ENCODE measurements at places on chromosomes 3 and 15.

DNA sequence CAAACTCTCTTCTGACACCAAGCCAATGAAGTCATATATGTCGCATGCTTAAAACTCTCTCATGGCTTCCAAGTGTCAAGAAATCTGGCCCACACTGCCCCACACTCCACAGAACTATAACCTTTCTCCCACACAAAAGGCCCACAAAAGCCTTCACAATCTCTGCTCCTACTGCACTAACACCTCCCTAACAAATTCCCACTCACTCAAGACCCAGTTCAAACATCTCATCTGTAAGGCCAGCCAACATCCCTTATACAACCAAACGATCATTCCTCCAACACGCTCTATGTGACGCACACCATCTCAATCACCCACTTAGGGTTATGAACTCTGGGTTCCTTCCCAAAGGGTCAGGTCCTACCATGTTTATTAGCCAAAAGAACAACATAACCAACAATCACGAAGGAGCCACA is 13.5 kb downstream of the TBC1D2B start:
- no peak for DNase-seq

- no peak for DNase-seq
Measured at GRCh38 chr15:40342416-40343320, 1.9 kb upstream of the CCDC9B start.

DNA sequence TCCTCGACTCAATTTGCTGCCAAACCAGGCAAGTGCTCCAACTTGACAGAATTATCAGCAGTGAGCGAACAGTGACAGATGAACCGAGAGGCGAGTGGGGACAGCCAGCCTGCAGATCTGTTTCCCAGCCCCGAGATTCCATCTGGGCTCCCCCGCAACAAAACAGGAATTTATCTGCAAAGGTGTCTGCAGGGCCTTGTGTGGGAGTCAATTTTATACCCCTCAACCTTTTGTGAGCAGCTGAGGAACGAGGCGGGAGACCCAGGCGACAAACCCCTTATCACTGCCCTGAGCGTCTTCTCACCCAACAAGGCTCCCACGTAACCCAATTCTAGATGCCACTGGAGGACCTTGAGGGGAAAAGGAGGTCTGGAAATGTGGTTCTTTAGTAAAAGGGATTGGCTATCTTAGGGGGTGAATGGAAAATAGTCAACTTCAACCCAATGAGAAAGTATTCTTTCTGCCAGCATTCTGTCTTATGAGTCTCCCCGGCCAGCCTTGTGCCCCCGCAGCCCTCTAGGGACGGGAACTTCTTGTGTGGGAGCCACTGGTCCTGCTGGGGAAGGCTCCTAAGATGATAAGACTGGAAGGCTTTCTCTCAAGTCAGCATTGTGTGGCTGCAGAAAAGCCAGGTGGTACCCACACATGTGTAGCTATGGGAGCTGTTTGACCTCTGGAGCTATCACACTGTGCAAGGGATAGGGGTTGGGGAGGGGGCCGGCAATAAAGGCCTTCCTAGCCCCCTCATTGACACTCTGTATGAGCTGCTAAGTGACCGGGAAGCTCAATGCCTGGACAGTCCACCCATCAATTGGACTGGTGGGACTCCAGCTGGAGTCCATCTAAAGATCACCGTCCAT is 527.9 kb downstream of the SHQ1 start:
- no peak for DNase-seq

GRCh38 chr3:184825121-184825820 is 13.3 kb downstream of the VPS8 start:
- DNase-seq, result no peak

DNA sequence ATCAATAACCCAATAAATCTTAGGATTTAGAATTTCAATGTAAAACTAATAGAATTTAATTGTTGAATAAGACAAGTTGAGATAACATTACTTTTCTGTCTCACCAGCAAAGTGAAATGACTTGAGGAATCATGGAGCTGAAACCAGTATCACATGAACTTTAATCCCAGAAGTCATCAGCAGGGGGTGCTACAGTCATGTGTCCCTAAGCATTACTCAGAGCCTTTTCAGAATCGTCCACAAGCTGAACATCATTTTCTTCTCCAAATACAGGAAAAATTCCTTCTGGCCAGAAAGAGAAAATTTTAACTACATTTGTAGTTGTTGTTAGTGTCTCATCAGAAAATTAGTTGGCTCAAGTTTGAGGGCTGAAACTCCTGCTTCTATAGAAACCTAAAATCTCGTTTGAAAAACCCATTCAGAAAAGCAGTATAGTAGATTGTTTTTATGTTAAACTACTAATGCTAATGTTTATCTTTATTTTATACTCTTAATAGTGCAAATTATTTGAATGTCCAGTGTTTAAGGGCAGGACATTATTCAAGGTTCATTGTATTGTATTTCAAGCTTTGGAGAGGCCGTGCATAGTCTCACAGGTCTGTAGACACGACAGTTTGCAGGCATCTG is 384.1 kb downstream of the PLOD2 start:
- DNase-seq, result peak; percentile 35

DNA sequence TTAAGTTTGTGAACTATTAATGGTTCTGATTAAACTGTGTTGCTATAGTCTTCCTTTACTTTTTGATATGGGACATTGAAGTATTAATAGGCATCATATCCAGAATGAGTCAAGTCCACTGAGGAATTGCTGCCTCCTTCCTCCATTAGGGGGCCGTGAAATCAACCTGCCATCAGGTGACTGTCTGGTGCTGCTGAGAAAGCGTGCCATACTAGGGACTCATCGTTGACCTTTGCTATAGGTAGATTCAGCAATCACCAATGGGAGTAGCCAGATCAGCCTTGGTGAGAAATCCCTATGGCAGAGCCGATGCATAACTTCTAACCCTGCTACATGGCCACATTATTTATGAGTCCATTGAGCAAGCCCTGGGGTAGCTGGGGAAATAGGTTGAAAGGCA is 30.1 kb upstream of the SLC28A2 start:
- no peak for DNase-seq

DNA sequence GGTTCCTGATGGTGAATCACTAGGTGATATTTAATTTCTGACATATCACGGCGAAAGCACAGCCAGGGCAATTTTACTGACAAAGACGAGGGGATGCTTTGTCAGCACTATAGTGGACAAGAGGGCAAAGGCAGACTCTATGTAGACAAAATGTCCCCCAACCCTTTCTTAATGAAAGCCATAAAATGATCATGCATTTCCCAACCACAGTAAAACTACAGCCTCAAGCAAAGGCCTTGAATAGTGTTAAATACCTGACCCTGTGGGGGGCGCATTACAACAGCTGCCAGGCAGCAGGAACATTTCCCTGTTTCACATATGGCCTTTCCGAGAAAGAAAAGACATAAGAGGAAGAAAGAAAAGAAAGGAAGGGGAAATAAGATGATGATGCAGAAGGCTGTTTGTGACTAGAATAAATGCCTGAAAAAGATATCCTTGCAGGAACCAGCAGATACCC is 49.5 kb downstream of the GLDN start:
- DNase-seq, result no peak

DNA sequence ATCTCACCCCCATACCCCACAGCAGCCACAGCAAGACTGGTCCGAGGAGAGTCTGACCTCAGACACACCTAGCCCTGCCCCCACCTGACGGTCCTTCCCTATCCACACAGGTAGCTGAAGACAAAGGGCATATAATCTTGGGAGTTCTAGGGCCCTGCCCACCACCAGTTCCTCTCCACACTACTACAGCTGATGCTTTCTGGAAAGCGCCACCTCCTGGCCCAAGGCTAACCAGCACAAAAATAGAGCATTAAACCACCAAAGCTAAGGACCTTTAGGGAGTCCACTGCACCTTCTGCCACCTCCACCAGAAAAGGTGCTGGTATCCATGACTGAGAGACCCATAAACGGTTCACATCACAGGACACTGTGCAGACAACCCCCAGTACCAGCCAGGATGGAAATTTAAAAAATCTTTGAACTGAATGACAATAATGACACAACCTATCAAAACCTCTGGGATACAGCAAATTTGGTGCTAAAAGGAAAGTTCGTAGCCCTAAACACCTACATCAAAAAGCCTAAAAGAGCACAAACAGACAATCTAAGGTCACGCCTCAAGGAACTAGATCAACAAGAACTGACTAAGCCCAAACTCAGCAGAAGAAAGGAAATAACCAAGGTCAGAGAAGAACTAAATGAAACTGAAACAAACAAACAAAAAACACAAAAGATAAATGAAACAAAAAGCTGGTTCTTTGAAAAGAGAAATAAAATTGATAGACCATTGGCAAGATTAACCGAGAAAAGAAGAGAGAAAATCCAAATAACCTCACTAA is 122.1 kb upstream of the TPRG1 start:
- no peak for DNase-seq

DNA sequence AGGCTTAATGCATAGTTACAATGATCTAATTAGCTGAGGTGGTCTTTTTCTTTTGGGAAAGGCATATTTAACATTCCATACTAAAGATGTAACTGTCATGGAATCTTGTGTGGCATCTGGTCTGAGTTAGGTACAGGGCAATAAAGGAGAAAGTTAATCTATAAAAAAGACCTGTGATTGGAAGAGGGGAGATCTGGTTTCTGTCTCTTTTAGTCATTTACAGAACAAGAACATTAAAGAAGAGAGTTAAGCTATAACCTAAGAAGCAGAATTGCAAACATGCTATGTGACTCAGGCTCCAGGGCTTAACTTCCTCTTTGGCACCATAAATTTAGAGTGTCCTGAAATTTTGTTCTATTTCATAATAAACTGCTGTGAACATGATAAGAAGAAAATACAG is 47.2 kb upstream of the MME start:
- DNase-seq, result no peak

DNA sequence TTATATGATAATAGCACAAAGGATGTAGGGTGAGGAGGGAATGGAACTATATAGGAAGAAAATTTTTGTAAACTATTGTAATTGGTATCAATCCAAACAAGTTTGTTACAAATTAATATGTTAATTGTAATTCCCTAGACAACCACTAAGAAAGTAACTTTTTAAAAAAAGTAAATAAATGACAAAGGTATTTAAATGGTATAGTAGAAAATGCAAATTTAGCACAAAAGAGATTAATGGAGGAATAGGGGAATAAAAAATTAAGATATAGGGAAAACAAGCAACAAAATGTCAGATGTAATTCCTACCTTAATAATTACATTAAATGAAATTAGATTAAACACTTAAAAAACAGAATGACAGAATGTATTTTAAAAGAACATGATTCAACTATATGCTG is 60.3 kb downstream of the TIMP4 start:
- DNase-seq, result no peak

GRCh38 chr3:101827211-101828174 is 21.8 kb upstream of the NFKBIZ start:
- DNase-seq, result peak; percentile 58

DNA sequence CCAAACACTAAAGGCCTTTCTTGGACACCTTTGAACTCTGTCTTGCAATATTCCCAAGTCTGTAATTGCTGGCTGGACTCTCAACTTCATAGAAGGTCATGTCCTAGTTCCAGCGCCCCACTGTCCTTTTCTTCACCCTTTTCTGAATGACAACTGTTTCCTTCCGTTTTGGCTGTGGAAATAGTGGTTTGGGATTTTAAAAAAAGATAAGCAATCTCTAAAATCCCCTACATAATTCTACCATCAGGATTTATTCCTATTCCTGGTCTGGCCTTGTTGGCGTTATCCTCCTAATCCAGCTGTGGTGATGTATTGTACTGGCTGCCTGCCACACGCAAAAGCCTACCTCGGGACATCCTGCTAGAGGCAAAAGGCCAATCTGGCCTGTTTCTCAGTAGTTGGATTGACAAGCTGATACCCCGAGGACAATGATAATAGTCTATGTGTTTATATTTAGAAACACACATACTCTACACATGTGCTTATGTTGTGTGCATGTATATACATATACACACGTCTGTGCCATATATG is 440.3 kb upstream of the DPH6 start:
- DNase-seq, result no peak

GRCh38 chr15:72796515-72797337 is 13.2 kb upstream of the ADPGK start:
- peak; percentile 34 for DNase-seq

- no peak for DNase-seq
Measured at GRCh38 chr3:9072667-9073009, 109.4 kb upstream of the RAD18 start.

GRCh38 chr15:31831596-31831995 is 198.7 kb upstream of the CHRNA7 start:
- no peak for DNase-seq

- DNase-seq, result no peak
Measured at GRCh38 chr3:35817216-35817615, 177.9 kb downstream of the ARPP21 start.

DNA sequence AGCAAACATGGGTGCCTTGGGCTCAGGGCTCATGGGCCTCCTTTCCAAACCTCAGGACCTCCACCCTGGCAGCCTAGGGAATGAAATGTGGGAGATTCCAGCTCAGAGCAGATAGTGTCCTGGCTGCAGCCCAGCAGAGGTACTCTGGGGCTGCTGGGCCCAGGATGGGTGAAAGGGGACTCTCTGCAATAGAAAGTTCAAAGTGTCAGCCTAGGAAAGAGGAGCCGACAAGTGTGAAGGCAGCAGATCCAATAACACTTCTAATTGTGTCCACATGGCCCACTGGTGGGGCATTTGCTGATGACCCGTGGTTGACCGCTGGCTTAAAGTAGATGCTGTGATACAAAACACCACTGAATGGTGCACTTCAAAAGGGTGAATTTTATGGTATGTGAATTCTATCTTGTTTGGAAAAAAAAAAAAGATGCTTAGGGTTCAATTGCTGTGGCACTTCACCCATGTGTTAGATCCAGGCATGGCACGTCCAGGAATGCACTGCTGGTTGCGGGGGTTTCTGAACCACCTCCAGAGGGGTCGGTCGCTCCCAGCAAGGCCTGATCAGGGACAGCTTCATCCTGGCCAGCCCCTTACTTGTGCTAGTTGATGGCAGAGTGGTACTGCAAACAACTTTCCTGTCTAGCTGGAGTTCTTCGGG is 20.9 kb downstream of the AMOTL2 start:
- DNase-seq, result no peak

- DNase-seq, result no peak
Measured at GRCh38 chr3:162052636-162053035, 556.0 kb downstream of the OTOL1 start.

GRCh38 chr3:127256733-127257271 is 31.0 kb downstream of the PRR20G start:
- DNase-seq, result no peak

GRCh38 chr3:102885289-102885688 is 450.5 kb downstream of the ZPLD1 start:
- DNase-seq, result no peak

DNA sequence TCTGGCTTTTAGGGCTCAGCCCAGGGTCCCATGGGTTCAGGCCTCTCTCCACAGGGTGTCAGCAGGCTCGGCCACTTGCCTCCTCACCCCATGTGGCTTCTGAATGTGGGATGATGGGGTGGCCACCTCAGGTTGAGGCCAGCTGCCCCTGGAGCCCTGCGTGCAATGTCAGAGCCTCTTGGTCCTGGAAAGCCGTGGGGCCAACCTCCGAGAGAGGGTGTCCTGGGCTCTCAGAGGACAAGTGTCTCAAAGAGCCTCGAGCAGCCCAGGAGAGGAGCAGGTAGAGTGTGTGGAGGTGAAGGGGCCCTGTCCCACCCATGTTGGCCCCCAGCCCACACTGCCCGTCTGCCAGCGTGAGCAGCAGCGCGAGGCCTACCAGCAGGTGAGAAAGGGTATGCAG is 86.0 kb downstream of the PLXNA1 start:
- DNase-seq, result no peak

Measured in midbrain (tissue), 1 donor.